ENCODE measurements at places on chromosomes 6 and 20.

GRCh38 chr20:50930976-50931305 lies 296 bp downstream of the ADNP start:
- no peak for DNase-seq

GRCh38 chr6:12467706-12468670 lies 177.8 kb downstream of the EDN1 start:
- no peak for DNase-seq

DNA sequence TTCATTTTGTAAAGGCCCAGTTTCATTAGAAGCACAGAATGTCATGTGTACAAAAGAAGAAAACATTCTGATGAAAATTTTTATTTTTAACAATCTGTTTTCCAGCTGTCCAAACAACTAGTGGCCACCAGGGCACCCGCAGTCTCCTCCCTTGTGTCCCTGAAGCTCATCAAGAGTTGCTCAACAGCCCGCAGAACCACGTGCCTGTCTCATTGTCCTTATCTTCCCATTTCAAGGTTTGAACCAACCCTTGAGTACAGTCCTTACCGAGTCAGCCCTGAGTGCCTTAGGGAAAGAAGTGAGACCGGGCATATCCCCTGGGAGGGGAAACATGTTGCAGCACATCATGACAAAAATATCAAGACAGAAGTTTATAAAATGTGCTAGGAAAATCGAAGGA lies 15.9 kb upstream of the ZNF133 start:
- DNase-seq = no peak

- DNase-seq = no peak
These were observed 39.2 kb downstream of the ANKS1A start for GRCh38 chr6:34928220-34928619.

- no peak for DNase-seq
These were observed 18.0 kb upstream of the SLCO4A1 start for GRCh38 chr20:62624325-62624690.

GRCh38 chr6:118524686-118525085 lies 23.4 kb upstream of the PLN start:
- no peak for DNase-seq

GRCh38 chr6:105592329-105592728 lies 189.4 kb upstream of the PREP start:
- no peak for DNase-seq

DNA sequence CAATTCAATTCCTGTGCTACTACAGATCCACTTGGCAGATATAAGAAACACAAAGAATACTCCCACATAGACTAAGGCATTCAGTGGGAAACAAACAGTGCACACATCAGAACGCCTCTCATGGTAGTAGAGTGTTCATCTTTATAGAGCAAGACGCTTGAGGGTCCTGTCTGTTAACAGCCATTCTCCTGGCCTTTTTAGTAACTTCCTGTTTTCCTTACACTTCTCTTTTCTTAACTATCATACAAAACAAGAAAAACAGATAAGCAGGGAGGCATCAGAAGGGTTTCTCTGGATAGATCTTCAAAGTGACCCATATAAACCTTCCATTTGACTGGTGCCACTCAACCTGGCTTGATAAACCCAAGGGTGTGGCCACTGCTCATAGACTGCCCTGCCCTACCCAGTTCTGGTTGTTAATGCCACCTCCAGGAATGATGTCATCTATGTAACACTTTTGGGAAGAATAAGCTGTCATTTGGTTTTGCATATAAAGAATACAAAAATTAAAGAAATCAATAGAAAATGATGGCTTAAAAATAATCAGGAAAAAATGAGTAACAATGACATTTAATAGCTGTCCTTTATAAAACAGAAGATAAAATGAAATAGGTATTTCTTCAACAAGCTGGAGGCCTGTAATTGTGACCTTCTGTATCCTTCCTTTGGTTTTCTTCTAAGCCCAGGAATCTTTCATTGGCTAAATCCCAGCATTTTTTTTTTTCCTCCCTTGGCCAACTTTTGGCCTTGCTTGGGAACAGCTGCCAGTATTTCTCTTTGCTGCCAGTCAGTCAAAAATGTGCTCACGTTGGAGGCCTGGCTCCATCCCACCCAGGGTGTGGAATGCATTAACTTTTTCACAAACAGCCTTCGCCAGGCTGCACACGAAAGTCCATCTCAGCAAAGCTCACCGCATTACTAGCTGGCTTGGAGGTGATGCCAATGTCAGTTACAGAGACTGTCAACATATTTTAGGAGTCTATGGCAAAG lies 103.5 kb downstream of the GJA10 start:
- no peak for DNase-seq

DNA sequence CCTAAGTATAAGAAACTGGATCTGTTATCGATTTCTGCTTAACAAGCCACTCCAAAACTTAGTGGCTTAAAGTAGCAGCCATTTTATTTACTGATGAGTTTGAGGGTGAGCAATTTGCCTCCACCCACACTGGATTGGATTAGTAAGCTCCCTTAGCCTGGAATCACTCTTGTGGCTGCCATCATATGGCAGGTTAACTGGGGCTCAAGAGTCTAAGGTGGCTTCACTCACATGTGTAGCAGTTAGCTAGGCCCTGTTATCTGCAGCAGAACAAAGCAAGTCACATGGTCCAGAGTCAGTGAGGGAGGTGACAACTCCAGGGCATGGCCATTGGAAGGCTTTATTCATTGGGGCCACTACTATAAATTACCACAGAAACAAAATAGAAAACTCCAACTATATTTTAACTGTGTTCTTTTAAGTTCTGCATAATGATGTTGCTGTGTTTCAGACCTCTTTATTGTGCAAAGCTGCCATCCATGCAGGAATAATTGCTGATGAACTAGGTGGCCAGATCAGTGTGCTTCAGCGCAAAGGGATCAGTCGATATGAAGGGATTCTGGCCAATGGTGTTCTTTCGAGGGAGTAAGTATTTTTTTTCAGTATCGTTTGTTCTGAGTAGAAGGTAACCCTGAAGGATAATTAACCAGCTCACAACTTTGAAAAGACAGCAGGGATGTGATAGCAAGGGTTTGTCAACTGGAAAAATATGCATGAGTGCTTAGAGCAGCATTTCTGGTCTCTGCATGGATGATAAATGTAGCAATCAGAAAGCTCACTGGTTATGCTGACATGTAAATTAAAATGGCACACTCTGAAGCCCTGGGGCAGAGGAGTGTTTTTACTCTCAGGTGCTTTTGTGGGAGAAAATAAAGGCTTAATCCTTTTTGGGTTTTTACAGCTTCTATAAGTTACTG lies 49.6 kb downstream of the DCBLD1 start:
- no peak for DNase-seq

- no peak for DNase-seq
These were observed 65.5 kb downstream of the TRMT11 start for GRCh38 chr6:126051791-126052190.

DNA sequence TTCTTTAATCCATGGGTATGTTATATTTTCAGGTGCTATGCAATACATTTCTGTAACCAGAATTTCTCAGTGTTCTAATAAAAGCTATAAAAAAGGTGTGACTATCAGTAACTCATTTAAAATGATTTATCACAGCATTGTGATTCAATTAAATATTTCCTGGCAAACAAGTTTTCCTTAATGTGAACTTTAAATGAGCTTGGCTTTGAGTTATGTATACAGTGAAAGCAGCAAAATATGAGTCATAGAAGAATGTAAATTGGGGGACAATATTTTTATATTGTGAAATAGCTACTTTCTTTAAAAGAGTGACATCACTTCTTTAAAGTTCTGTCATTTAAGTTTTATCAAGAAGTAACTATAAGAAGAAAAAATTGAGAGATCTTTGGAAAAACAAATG lies 484.9 kb upstream of the MAN1A1 start:
- DNase-seq = no peak

GRCh38 chr6:110786271-110786670 lies 29.0 kb downstream of the CDK19 start:
- no peak for DNase-seq

GRCh38 chr6:97215157-97215769 lies 67.8 kb downstream of the MMS22L start:
- no peak for DNase-seq

- no peak for DNase-seq
These were observed 135.0 kb downstream of the SLC16A10 start for GRCh38 chr6:111222341-111222740.

DNA sequence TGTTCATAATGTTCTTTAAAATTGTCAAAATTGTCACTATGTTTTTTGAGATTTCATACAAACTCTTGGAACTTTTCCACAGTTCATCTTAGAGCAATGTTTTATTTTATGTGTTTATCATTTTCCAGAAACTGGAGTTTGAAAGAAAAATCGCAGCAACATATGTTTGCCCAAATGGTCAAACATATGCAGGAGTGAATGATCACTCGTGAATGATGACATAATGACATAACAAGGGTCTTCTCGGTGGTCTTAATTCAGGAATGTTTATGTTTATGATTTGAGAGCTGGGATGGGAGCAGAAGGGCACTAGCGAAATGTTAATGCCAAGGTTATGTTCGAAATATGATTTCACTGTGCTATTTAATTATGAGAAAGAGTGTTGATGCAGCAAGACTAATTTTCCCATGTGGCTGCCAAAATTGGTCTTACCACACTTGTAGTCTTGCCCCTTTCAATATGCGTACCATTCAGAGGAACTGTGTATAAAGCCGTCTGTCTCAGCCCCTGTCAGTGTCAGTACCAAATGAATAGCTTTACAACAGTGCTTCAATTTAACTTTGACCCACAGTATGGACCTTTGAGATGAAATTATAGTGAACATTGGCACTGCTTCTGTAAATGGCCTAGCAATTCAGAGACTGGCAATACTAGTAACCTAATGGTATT lies 152.3 kb downstream of the CARMIL1 start:
- DNase-seq = no peak

DNA sequence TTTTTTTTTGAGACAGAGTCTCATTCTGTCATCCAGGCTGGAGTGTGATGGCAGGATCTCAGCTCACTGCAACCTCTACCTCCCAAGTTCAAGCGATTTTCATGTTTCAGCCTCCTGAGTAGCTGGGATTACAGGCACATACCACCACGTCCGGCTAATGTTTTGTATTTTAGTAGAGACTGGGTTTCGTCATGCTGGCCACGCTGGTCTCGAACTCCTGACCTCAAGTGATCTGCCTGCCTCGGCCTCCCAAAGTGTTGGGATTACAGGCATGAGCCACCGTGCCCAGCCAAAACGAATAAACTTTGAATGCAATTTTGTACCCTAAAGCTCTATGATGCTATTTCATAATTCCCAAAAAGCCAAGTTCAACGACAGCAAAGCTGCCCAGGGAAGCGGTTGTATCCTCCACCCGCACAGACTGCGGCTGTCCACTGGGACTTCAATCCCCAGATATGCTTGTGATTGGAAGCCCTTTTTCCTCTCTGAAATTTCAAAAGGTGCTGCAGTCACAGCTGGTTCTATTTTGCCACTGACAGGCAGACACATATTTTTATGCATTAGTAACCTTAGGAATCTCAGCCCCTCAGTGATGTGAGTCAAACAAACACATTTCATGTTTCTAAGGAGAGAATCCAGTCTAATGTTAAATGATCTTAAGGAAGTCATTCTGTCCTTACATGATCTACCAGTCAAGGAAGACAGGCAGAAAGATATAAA lies 8.7 kb upstream of the RAMACL start:
- DNase-seq = no peak

- DNase-seq = no peak
These were observed 5.2 kb upstream of the PLCB1 start for GRCh38 chr20:8126841-8127378.

DNA sequence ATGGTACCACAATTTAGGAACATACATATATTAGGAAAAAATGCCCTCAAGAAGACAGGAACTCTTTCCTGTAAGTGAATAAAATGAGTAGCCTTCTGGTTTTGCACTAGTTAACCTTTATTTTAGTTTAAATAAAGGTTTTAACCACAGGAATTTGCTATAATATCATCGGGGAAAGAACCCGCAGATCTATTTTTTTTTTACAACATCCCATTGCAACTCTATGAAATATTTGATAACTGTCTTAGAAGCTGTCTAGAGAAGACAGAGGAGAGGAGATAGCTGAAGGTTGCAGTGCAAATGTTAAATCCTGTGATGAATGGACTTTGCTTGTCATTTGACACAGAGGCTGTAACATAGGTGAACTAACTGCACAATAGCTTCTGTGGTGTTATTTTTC lies 69.5 kb downstream of the TINAG start:
- DNase-seq = no peak

GRCh38 chr20:62736407-62737071 lies 27.9 kb downstream of the NTSR1 start:
- no peak for DNase-seq

DNA sequence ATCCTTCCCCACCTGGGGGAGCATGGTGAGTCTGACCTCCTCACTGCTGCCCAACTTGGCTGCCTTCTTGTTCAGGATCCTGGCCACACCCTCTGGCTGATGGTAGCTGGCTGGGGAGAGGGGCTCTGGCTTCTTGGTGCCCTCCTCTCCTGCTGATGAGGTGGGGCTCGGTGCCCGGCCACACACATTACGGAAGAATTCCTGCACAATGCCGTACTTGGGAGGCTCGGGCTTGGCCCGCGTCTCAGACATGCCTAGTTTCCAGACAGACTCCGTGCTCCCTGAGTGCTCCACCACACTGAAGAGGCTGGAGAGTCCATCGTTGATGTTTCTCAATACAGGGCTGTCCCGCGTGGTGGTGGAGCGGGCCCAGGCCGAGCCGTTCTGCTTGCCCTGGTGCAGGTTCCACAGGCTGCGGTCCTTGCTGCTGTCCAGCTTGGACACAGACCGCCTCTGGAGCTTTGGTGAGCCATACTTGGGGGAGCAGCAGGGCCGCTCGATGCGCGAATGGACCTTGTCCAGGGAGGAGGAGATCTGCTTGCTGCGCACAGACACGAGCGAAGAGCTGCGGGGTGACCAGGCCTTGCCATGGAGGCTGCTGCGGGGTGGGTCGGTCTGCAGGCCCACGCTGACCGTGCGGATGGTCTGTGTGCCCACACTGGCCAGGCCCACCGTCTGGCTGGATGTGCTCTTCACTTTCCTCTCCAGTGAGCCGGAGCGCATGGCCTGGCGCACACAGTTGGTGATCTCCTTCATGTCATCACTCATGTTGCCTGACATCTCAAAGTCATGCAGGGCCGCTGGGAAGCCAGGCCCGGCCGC lies 19.9 kb upstream of the DSN1 start:
- DNase-seq = no peak

DNA sequence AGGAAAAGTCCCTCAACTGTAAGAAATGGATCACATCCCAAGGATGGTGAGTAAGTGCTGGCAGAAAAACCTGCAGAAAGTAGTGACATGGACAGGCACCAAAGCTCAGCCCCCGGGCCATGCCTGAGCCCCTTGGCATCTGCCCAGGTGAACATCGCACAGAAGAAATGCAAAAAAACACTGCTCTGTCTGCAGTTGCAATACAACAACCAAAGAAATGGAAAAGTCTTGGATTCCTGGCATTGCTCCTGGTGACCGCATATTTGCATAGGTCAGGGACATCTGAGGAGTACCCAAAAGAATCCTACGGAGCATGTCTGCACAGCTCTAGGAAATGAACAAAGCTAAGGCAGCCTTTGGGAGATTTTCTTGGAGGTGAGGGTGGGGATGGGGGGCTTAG lies 63.1 kb upstream of the PTPRT start:
- no peak for DNase-seq

- DNase-seq = no peak
These were observed 32.8 kb downstream of the GABRR1 start for GRCh38 chr6:89184344-89184743.

All from activated T-cell treated with anti-CD3 and anti-CD28 coated beads for 48 hours (primary cell).